D721Med (cell line): ENCODE measurements at places on chromosomes 3 and 15.

GRCh38 chr3:110767838-110768237, 303.8 kb upstream of the NECTIN3 start:
- DNase-seq: no peak

GRCh38 chr3:5929027-5929426, 741.5 kb downstream of the EDEM1 start:
- no peak for DNase-seq

DNA sequence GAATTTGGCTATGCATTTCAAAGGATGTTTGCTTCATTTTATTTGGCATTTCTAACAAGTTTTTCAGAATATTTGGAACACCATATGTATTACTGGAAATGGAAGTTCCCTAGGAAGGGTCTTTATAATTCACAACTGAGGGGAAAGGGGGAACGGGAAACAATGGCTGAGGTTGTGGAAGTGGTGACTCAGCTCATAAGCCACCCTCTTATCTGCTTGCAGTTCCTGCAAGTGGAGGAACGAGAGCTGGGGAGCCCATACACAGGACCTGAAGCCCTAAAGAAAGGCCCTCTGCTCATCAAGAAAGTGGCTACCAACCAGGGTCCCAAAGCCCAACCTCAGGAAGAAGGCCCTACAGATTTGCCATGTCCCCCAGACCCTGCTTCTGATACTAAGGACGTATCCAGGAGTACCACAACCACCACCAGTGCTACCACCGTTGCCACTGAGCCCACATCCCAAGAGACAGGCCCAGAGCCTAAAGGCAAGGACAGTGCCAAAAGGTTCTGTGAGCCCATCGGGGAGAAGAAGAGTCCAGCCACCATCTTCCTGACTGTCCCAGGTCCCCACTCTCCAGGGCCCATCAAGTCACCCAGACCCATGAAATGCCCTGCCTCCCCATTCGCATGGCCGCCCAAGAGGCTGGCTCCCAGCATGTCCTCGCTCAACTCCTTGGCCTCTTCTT, 37.9 kb downstream of the ESYT3 start:
- DNase-seq: no peak

- no peak for DNase-seq
Measured at GRCh38 chr15:55344206-55344605, 25.2 kb downstream of the PIGB start.

- no peak for DNase-seq
Measured at GRCh38 chr3:192354687-192355086, 372.7 kb downstream of the FGF12 start.

- DNase-seq: no peak
Measured at GRCh38 chr15:42737529-42738328, 801 bp upstream of the CDAN1 start.

DNA sequence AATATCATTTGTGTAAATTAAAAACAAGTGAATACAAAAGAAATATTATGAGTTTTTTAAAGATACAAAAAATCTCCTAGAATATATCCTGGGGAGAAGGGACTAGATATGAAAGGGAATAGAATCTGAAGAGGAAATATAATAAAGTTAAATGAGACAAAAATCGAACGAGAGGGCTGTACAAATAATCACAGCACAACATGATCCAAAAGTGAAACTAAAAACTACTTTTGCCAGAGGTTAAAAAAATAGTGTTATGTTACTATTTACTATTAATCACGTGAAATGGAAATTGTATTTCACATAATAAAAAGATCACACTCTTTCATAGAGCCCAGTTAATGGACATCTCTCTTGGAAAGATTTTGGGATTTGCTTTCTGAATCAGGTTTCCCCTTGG, 28.6 kb downstream of the CGGBP1 start:
- no peak for DNase-seq

GRCh38 chr3:186525369-186526255, 18.6 kb downstream of the CRYGS start:
- DNase-seq: no peak

DNA sequence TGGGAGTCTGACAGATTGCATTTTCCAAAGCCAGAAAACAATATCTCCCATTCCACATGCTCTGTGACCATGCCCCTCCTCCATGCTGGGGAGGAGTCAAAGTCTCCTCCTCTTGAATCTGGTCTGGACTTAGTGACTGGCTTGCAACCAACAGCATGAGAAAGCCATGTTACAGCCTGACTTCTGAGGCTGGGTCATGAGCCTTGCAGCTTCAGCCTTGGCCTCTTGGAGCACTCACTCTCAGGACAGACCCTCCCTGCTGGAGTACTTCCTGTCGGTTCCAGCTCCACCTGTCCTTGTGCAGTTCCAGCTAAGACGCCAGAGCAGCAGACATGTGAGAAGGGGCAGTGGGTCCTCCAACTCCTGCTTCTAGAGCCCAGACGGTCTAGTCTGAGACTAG, 49.7 kb upstream of the RBSN start:
- DNase-seq: no peak

GRCh38 chr3:97996988-97997387, 24.8 kb upstream of the RIOX2 start:
- DNase-seq: no peak

DNA sequence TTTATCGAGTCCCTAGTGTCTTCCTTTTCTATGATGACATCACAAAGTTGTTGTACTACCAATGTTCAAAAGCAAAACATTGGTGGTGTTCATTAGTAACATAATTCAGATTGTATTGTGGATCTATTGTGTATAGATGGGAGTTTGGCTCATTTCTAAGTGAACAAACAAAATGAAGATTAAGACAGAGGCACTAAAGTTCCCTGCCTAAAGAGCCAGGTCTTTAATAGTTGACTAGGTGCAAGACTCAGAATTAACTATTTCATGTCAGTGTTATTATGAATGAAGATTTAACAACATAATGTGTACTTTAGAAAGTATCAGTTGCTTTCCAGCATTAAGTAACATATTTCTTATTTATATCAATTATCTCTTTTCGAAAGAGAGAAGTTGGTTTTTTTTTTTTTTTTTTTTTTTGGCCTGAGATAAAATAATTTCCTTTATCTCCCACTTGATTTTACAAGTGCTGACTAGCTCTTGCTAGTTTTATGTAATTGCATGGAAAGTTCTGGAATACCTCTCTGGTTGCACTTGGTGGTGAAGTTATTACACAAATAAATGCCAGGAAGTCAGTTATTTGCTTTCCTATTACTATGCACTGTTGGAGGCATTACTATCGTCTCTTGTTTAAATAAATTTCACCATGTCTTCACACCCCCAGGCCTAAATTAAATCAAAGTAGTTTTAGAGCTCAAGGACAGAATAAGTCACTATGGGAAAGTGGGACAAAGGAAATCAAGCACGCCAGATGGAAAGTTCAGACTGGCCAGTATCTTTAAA, 48.7 kb downstream of the NAALADL2 start:
- no peak for DNase-seq

- no peak for DNase-seq
Measured at GRCh38 chr3:158458464-158458863, 112.5 kb upstream of the MLF1 start.

DNA sequence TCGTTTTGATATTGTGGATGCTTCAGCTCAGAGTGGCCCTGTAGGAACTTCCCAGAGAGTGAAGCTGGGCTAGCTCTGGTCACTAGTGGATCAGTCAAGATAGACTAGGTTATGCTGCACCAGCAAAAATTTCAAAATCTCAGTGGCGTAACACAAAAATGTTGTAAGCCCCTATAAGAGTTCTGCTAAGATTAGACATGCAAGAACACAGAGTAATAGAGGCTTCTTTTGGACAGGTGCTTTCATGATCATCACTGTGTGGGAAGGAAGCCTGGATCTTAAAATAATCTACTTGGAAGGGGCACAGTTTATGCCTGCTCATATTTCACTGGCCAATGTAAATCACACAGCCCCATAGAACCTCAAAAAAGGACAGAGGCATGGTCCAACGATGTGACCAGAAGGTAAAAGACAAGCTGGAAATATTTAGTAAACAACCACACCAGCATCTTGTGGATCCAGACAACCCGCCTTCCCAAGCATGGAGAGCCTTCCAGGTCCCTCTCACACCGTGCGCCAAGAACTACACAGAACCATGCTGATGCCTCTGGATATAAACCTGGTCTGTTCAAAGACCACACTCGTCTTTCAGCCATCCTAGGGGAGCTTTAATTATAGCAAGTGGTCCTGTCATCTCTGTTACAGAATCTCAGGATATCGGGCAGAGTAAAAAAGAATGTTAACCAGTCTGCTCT, 554.3 kb downstream of the EPHB1 start:
- DNase-seq: no peak

GRCh38 chr3:71277341-71277740, 306.2 kb downstream of the FOXP1 start:
- DNase-seq: no peak

GRCh38 chr15:92820236-92821021, 79.7 kb upstream of the CHD2 start:
- DNase-seq: peak; percentile 70

DNA sequence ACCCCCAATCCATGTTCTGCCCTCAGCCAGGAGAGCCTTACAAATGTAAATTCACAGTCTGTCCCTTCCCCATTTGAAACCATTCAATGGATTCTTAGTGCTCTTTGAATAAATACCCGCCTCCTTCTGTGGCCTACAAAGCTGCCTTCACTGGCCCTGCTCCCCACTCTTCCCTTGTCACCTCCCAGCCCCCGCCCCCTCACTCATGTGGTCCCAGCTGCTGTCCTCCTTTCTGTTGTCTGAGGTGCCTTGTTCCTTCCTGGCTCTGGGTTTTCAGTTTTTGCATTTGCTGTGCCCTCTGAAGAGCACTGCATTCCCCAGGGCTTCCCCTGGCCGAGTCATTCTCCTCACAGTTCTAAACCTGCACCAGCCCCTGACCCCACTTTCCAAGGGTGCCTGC, 3.2 kb downstream of the EFCAB12 start:
- no peak for DNase-seq

GRCh38 chr3:46966811-46967210, 9.7 kb downstream of the CCDC12 start:
- DNase-seq: no peak

DNA sequence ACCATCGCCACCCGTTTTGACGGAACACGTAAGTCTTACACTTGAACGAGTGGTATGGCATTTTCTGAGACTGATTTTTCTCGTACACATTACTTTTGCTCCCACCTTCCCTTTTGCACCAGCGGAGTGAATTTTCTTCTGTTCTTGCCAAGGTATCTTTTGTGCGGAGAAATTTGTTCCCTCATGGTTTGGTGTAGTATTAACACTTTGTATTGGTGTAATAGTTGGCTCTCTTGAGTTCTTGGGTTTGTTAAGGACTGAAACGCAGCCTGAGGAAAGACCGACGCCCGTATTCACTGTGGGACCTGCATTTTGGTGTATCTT, 420 bp downstream of the KCNH8 start:
- DNase-seq: no peak

DNA sequence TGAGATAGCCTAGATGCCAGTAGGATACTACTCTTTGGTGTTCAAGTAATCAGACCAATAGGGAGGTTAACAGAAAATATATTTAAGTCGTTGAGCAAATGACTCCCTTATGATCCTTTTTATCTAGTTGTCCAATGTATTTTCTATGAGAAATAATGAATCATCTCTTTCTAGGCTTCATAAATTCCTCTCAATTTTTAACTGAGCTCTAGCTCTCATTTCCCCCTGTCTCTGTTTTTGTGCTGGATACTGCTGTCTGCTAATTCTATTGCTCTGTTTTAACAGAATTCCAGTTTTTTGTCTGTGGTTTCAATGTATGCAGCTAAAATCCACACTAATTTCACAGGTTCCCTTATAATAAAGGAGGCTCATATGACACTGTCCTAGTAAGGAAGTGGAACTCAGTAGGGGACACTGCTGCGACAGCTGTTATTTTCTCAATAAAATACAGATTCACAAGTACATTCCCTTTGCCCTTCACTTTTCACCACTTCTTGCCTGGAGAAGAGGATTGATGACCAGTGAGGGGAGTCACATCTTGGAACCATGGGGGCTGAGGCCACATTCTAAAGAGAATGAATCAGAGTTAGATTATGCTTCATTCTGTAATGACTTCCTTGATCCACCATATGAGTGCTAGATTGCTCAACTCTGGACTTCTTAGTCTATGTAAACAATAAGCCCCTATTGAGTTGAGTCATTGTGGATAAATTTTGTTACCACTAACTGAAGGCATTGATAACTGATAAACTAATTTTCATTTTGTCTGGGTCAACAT, 558.7 kb upstream of the KCNMB2 start:
- no peak for DNase-seq

GRCh38 chr3:39531665-39532064, 64.2 kb downstream of the MOBP start:
- no peak for DNase-seq

DNA sequence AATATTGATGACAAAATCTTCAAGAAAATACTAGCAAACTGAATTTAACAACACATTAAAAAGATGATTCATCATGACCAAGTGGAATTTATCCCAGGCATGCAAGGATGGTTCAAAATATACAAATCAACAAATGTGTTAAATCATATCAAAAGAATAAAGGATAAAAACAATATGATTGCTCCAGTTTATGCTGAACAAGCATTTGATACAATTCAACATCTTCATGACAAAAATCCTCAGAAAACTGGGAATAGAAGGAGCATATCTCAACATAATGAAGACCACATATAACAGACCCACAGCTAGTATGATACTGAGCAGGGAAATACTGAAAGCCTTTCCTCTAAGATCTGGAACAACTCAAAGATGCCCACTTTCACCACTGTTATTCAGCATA, 352.3 kb downstream of the PYDC2 start:
- DNase-seq: no peak

GRCh38 chr3:176490357-176490756, 706.9 kb downstream of the TBL1XR1 start:
- no peak for DNase-seq

- DNase-seq: no peak
Measured at GRCh38 chr15:99604865-99605264, 39.1 kb downstream of the MEF2A start.
